ENCODE measurements at places on chromosomes 7 and 10.
A peak's percentile ranks its signal among the peaks of the same experiment; 100 is the strongest.

- DNase-seq, result no peak
These were observed 121.2 kb upstream of the ADARB2 start for GRCh38 chr10:1858547-1858946.

DNA sequence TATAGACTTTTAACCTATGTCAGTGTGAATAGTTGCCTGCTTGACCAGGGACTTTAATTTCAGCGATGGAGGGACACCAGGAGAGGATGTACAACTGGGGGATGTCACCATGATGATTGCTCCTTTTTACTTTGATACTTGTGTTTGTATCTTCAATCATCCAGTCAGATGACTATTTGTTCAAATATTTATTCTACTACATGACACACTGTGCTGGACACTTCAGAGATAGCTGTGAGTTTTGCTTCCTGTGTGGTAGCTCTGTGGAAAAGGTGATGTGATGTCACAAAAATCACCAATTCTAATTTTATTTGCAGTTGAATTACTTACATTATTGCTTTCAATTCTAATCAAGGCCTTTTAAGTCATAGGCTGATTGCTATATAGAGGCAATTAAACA is 62.7 kb upstream of the CREB5 start:
- no peak for DNase-seq

GRCh38 chr10:26881600-26882331 is 21.0 kb upstream of the ABI1 start:
- no peak for DNase-seq

DNA sequence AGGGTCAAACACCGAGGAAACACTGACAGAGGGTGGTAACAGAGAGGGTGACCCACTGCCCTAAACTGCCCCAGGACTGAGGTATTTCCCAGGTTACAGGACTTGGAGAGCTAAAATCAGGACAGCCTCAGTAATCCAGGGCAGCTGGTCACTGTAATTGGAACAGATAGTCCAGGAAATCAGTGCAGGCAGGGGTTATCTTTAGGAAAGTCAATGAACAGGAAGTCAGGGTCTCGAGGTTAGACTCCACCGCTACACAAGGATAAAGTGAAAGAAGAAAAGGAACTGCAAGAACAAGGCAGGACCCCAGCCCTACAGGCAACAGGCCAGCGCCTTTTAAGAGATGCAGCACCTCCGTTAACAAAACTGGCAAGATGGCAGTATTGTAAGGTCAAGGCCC is 61.1 kb downstream of the CAV1 start:
- no peak for DNase-seq

DNA sequence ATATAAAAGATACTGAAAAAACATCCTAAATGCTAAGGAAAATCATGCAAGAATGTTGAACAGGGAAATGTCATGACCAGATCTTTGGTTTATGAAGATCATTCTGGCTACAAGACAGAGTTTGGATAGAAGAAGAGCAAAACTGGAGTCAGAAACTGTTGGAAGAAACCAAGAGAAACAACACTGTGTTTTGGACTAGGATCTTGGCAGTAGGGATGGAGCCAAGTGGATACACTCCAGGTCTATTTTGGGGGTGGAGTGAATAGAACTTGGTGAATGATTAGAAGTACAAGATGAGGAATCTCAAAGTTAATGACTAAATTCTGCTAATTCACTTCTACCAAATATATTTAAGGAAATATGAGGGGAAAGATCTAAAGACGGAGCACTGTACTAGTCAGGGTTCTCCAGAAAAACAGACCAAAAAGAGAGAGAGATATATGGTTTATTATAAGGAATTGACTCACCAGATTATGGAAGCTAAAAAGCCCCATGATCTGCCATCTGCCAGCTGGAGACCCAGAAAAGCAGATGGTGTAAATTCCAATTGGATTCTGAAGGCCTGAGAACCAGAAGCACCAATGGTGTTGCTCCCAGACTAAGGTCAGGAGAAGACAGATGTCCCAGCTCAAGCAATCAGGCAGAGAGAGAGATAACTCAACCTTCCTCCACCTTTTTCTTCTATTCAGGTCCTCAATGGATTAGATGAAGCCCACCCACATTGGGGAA is 254.9 kb downstream of the TRIL start:
- no peak for DNase-seq

- no peak for DNase-seq
These were observed 92.1 kb downstream of the CABCOCO1 start for GRCh38 chr10:61754587-61755550.

DNA sequence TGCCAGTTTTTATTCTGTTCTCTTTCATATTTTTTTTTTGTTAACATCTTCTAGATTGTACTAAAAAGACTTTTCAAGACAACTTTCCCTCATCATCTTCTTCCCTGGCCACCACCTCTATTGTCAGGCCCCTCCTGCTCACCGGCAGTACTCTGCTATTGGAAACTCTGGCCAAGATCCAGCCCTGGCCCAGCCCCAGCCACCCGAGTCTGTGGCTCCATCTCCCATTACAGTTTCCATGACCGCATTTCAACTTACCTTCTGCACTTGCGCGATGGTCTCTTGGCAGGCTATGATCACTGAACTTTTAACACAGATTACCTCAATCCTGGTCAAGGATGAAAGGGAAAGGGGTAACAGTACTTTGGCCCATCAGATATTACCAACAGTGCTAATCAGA is 137.7 kb upstream of the POM121L12 start:
- no peak for DNase-seq

DNA sequence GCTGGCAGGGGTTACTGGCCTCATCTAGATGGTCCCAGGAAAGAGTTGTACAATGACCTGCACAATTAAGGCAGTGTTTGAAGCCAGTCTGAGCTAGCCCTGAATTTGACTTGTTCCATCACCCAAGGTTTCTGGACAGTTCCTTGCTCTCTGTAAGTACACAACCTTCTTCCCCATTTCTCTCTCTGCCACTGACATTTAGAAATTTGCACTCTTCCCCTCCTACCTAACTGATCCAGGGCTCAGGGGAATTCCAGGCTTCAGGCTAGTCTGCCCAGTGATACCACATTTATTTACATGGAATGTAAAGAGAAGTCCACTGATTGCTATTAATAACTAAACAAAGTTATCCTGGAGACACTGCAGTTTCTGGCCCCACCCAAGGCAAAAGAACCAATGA is 139.0 kb upstream of the GPR26 start:
- no peak for DNase-seq

DNA sequence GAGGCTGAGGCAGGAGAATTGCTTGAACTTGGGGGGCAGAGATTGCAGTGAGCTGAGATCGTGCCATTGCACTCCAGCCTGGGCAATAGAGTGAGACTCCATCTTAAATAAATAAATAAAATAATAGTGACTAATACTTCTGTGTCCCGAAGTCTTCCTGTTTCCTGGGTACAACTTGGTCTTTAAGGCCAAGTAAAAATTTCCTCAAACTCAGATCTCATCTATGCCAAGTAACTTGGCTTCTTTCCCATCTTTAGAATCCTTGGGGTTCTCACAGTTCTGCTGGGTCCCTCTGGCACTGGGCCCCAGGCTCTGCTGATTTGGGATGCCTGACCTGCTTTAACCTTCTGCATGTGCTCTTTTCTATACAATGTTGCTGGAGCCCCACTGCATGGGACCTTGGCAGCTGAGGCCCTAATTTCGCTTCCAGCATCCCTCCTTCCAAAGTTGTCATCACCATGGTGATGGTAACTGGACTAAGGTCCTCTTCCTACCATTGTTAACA is 22.7 kb upstream of the AKR1B10 start:
- DNase-seq, result no peak

GRCh38 chr7:143504937-143505297 is 27.2 kb downstream of the TAS2R41 start:
- DNase-seq, result no peak

DNA sequence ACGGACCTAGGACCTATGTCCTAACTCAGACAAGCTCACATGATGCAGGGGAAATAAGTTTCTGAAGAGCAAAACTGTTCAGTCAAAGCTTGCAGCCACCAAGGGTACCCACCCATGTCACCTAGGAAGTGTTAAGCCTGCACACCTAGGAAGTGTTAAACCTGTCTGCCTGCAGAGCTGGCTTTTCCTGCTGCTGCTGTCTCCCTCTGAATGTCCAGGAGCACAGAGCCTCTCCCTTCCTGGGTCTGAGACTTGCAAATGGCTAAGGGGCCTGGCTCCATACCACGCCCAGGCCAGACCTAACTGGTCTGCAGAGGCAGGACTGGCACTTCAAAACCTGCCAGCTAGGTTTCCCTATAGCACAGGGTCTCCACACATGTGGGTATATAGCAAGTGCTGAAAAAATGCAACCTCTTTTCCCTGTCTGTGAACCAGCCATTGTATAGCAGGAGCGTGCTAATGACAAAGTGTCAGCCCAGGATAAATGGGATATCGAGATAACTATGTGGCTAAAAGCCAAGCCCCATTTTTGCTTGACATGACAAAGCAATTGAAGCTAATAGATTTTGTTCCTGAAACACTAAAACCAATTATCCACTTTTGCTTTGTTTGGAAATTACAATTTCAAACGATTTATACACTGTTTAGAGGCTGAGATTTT is 1.5 kb downstream of the GDF2 start:
- DNase-seq, result no peak

- DNase-seq, result no peak
These were observed 114.5 kb upstream of the INHBA start for GRCh38 chr7:41817386-41817785.

- DNase-seq, result no peak
These were observed 745.8 kb downstream of the GRID1 start for GRCh38 chr10:85620807-85621206.

- DNase-seq, result no peak
These were observed 83.3 kb upstream of the KLF6 start for GRCh38 chr10:3868271-3868664.

- no peak for DNase-seq
These were observed 53.9 kb upstream of the PLPP4 start for GRCh38 chr10:120403109-120403508.

GRCh38 chr7:55178863-55179773 is 160.3 kb downstream of the EGFR start:
- no peak for DNase-seq

GRCh38 chr7:15556339-15557105 is 5.3 kb downstream of the AGMO start:
- DNase-seq, result no peak

DNA sequence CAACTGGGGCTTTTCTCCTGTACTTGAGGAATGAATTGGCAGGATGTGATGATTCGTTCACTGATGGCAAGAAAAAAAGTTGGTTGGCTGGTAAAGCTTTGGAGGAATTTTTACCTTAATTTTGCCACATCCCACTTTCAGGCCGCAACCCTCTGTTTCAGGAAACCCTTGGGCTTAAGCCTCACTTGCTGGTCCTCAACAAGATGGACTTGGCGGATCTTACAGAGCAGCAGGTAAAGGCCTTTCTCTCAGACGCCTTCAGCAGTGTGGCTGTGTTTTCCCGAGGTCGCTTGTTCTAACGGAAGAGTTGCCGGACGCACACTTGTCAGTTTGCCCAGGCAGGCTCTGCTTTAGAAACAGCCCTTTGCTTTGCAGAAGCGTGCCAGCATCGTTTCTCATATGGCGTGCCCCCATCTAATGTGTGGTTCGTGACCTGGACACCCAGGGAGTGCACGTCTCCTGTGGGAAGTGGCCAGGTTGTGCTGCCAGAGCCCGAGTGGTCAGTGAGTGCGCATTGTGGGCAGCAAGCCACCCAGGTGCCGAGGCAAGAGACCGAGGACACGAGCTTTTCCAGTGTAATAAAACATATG is 2.2 kb downstream of the MTG1 start:
- no peak for DNase-seq

GRCh38 chr10:114402871-114403540 is 1.3 kb downstream of the AFAP1L2 start:
- DNase-seq, result no peak

- no peak for DNase-seq
These were observed 199.8 kb downstream of the JCAD start for GRCh38 chr10:29859521-29860130.

DNA sequence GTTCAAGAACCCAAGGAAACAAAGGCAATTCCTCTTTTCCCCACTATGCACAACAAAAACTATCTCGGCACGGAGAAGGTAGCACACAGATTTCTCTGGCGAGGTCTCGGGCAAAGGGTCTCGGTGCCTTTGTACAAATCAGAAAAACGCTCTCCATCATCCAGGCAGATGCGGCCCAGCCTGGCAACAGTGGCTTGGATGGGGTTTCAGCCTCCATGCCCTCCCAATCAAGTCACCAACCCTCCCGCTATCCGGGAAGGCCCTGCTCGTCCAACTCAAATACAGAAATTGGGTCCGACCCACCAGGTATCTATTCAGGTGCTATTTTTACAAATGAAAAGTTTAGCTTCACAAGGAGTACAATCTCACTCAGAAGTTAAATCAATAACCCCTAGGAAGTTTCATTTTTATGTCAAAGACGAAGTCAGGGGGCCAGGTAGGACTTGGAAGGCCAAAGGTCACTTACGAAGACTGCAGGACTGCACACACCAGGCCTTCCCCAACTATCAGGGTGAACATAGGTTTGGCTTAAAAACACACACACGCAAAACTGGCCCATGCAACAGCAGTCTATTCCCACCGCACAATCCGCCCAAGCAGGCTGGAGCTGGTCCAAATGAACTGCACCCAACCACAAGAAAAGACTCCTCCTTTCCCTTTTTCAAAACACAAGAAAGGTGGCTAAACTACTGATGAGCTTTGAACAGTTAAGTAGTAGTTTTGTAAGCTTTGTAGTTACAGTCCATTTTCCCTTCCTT is 43.0 kb downstream of the GNA12 start:
- no peak for DNase-seq

DNA sequence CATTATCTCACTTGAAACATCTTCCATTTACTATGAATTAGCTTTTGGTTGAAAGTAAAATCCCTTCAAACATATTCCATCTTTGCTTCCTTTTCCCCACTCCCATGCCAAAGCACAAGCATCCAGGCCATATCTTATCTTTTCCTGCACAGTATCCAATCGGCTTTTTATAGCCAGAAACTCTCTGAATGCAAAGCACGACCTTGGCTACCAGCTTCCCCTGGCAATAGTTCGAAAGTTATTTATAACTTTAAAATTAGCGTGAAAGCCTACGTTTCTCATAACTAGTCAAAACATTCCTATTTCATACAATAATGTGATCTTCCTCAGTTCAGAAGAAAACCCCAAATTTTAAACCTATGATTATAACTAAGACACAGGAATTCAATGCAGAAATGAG is 440 bp downstream of the CTNNA3 start:
- no peak for DNase-seq

- DNase-seq, result peak; percentile 93
These were observed at the start of gene SLC25A13 for GRCh38 chr7:96321658-96322372. TSS of gene SLC25A13 (minus strand) at chr7:96322098. CDS start at chr7:96321956, 142 bp downstream.

DNA sequence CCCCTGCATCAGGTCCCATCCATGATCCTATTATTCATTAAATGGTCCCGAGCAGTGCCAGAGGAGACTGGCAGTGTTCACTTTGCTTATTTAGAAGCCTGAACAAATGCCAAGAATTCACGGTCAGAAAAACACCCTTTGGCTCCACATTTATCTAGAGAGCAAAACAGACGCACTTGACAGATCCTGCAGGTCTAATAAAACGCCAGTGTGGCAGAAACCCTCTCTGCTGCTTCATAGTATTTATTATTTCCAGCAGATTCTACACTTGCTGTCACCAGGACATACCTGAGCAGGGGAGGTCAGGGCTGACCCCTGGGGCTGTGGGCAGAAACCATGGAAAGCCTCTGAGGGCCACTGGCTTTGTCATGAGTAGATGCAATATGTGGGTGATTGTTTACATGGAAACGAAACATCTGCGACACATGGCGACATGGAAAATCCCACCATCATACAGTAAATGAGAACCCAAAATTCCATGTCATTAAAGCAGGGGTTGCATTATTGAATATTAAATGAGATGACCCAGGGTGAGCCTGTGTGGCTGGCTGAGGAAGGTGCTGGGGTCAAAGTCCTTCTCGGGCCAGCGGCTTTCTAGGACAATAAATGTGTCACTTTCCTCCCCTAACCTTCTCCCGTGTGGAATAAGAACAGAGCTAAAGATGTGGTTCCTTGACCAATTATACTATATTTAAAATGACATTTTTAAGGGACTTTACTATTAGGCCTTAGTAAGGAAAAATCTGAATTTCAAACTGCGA is 205.9 kb upstream of the SVIL start:
- DNase-seq, result no peak

Measured in ecto neural progenitor cell (in vitro differentiated cells).